ENCODE measurements at places on chromosomes 7 and 10.

GRCh38 chr7:29084832-29085231 is 61.5 kb downstream of the CPVL start:
- DNase-seq = no peak

DNA sequence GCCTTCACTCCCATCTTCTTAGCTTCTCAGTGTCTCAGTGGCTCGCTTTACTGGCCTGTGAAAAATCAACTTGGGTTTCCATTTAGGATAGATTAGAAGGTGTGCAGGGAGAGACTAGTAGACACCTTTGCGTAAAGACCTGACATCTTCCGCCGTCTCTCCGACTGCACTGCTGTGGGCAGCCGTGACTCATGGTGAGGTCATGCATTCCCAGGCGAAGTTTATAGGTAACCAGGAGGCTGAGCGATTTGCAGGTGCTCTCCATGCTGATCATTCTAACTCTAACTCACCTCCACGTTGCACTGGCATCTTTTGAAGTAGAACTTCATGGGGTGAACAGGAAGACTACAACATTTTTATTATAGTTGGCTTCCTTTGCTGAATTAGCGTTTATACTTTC is 68.0 kb upstream of the ZNF438 start:
- DNase-seq = no peak

DNA sequence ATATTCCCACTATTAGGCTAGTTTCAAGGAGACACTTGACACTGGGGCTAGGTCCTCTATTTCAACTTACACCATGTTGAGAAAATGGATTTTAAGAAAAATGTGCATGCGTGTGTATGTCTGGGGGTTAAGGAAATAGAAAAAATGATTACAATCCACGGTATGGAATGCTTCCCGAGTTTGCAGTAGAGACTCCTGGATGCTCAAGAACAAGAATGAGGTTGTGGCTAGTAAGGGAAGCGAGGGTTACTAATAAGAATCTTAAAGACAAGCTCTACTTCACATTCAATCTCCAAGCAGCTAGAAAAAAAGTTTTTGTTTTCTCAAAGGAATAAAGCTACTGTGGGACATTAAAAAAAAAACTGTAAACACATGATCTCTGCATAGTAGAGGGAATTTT is 54.7 kb downstream of the ANK3 start:
- no peak for DNase-seq

- no peak for DNase-seq
Observed at GRCh38 chr10:108078263-108078662, 913.8 kb upstream of the SORCS1 start.

- DNase-seq = no peak
Observed at GRCh38 chr7:93036807-93037206, 81.0 kb downstream of the SAMD9 start.

DNA sequence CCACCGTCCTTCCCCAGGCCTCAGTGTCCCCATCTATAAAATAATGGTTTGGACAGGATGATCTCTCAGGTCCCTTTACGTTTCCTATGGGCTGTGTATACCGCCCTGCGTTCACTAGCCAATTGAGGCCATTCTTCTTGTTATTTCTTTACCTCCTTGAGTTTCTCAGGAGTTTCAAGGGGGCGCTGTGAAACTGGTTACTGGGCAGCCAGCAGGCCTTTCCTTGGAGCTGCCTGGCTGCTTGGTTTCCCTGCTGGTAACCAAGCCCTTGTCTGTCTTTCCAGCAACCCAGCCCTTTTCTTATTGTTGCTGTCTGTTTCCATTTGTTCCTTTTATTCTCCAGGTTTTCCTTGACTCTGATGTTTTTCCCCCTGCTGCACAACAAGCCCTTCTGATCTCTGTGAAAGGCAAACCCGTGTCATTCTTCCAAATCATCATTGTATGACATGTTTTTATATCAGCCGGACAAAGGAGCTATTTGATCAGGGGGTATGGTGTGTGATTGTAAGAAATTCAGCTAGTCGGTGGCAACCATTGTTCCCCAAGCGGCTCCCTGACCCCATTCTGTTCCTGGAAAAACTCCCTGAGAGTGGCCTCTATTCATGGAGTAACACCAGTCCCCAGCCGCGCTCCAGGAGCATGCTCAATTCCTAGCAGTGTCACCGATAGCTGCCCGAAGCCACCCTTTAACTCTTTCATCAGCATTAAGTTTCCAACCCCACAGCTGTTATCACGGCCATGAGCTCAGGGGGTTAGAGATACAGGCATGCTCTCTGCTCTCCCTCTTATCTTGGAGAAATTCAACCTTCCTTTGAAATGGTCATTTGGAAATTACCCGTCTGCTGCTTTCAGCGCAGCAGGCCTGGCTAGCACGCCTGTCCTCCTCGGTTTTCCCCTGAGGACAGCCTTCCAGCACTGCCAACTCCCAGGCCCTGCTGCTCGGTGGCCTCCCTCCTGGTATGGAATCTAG is 26.6 kb downstream of the FGF8 start:
- DNase-seq = no peak

DNA sequence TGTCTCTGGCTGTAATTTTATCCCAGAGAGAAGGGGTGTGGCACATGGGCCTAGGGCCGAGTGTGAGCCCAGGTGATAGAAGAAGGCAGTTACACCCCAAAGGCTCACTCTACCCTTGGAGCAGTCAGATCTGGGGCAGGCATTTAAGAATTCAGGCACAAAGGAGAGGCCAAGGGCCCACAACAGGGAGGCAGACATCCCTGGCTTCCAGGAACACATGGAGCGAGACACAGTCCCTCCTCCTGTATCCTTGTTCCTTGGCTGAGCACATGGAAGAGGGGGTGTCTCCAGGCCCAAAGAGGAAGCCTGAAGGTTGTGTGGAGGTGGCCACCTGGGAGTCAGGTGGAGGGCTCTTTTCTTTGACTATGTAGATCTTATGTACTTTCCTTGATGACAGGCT is 286.2 kb downstream of the RPS24 start:
- DNase-seq = no peak

DNA sequence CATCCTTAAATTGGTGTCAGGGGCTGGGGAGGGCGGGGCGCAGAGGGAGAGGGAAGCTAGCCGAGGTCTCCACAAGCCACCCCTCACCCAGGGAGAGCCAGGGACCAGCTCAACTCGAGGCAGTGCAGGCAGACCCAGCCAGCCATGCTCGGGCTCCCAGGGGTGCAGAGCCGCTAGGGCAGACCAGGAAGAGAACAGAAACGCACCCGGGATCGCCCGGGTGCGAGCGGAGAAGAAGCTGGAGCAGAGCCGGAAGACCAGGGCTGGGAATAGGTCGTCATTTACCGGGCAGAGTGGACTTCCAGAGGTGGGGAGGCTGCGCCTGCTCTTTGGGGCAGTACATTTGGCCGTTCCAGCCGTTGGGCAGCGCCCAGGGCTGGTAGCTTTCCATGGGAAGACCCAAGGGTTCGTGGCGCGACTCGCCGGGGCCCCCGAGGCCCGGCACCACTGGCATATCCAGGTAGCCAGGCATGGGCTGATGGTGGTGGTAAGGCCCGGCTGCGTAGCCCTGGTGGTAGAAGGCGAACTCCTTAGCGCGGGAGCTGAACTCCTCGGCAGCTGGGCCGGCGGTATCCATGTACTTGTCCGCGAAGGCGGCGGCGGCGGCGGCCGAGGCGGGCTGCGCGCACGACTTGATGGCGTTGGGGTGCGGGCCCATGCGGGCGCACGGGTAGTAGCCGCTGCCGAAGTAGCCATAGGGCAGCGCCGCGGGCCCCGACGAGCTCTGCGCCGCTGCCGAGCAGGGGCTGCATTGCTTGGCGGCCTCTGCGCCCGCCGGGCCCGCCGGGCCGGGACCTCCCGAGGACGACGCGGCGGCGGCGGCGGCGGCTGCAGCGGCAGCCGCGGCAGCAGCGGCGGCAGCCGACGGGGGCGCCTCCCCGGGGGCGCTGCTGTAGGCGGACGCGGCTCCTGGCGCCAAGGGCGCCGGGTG is 755 bp downstream of the HOXA13 start:
- DNase-seq = peak; percentile 22

DNA sequence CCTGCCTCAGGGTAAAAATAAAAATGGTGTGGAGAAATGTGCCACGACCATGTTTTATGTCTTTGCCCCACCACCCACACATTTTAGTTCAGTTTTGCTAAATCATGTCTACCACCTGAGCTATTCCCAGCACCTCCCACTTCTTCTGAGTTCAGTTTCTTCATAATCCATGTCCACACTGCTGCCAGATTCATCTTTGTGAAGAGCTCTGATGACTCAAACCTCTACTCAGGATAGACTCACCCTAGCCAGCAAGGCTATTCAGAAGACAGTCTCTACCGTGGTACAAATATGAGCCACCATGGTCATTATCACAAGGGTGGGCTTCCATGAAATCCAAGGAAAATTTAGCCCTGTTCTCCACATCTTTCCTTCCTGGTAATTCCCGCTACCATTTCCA is 231.1 kb upstream of the PRKCQ start:
- DNase-seq = no peak

GRCh38 chr7:109503421-109503820 is 933.7 kb downstream of the DNAJB9 start:
- DNase-seq = no peak

DNA sequence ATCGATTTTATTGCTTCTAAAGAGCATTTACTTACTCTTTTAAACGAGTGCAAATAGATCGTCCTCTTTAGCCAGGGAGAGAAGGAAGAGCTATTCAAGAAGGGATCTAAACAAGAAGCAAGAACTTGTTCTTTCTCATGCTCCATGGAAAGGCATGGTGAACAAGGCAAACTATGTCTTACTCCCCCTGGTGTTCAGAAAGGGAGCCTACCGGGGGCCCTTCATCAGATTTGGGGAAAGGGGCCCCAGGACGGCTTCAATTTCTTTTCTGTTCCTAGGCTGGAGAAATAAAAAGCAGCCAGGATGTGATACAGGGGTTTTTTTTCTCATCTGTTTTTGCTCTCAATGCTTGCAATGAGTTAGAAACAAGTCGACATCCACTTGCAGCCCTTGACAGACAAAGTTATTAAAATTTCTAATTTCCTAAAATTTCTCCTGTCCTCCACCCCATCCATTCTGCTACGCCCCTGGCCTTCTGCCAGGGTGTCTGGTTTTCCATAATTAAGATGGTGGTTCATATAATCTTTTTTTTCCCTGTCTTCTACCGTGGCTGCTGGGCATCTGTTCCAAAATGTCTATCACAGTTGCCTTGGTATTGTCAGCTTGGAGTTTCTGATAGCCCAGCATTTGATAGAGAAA is 214.4 kb downstream of the CREB5 start:
- DNase-seq = peak; percentile 46

DNA sequence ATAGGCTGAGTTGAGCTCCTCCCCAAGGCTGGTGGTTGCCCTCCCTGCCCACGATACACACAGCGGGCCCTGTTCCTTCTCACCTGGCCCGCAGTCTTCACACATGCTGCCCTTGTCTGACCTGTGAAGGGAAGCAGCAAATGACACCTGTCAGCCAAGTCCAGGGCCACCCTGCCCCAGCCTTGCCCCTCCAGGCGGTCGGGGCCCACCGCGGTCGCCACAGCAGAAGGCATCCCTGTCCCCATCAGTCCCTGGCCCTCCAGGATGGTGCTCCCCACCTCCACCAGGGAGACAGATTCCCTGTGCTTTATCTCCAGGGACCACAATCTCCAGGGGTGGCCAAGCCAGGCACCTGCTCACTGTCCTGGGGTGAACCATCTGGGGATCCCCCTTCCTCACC is 81.2 kb upstream of the TMEM248 start:
- DNase-seq = no peak

DNA sequence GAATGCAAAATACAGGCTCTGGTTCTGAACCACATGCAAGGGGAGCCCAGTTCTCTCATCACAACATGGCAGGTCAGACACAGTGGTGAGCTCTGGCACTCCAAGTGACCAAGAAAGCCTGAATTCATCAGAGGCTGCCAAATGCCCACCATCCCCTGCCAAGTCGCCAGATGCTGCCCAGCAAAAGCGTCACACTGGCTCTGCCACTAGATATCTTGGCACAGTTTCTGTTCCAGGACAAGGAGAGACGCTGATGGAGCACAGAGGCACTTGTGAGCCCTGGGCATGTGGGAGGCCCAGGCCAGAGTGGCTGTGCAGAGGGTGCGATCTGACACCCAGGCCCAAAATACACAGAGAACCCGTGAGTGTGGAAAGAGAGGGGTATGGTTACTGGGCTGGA is 57.8 kb downstream of the GAD2 start:
- no peak for DNase-seq

DNA sequence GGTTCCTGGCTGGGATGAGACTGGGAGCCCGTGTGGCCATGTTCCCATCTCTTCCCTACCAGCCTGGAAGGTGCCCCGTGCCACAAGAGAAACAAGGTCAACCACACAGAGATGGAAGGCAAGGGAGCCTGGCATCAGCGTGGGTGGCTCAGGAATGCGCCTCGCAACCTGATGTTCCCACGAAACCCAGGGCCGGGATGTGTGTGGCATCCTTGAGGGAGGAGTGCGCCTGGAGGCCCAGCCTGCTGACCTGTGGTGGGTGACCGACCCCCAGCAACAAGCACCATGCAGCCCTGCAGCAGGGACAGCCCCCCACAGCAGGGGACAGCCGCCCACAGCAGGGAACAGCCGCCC is 267.2 kb downstream of the ELFN1 start:
- DNase-seq = no peak

DNA sequence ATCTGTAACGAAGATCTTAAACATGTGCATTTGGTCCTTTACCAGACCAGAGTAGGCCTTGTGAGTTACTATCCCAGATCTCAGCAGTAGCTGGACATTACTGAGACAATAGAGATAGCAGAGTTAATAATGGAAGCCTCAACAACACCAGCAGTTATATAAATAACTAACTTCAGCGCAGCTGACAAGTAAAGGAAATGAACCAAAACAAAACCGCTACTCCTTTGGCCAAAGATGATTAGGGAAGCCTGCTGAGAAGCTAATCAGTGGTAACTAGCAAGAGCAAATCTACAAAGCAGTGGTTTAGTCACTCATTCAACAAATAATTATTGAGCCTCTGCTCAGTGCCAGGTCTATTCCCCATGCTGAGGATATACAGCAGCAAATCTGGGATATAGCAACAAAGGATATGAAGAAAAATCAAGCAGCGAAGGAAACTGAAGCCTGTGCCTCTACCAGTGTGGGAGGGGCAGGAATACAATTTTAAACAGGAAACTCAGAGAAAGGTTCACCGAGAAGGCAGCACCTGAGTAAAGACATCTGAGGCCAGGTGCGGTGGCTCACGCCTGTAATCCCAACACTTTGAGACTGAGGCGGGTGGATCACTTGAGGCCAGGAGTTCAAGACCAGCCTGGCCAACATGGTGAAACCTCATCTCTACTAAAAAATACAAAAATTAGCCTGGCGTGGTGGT is 103.6 kb downstream of the ELMO1 start:
- no peak for DNase-seq

GRCh38 chr10:74231375-74231774 is 80.4 kb downstream of the ADK start:
- DNase-seq = peak; percentile 68

DNA sequence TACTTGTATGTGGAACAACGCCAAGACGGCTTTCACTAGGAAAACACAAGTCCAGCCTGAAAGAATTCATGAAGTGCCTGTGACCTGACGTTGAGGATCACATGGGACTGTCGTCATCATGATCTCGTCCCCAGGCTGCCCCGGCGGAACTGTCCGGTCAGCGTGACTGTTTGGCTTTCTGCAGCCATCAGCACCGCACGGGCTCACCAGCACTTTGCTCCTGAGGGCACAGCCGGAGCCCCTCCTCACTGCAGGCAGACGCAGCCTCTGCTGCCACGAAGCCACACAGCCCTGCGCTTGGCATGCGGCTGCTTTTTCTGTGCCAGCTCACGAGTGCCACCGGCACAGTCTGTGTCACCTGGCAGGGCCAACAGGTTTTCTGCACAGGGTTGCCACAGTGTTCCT is 9.4 kb upstream of the GET4 start:
- DNase-seq = no peak

GRCh38 chr7:158743219-158743618 is 38.6 kb upstream of the NCAPG2 start:
- no peak for DNase-seq
